RCC 7860 (cell line): ENCODE measurements at places on chromosomes 3 and 15.

DNA sequence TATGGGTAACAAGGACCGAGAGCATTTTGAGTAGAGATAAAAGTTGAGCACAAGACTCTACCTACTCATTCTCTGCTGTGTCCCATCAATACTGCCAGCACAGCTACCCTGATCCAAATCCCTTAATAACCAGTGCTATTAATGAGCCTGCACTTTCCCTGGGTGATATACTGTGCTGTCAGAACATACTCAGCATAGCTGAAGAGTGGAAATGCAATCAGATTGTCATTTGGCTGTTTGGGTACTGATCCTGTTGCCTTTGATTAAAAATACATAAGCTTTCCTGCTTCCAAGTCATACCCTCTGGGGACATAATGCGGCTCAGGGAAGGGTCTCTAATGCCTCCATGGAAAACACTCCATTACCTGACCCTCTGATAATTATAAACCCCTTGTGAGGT, 917.5 kb downstream of the SQOR start:
- DNase-seq, result no peak

- no peak for DNase-seq
These were observed 36.7 kb upstream of the VILL start for GRCh38 chr3:37953707-37954394.

DNA sequence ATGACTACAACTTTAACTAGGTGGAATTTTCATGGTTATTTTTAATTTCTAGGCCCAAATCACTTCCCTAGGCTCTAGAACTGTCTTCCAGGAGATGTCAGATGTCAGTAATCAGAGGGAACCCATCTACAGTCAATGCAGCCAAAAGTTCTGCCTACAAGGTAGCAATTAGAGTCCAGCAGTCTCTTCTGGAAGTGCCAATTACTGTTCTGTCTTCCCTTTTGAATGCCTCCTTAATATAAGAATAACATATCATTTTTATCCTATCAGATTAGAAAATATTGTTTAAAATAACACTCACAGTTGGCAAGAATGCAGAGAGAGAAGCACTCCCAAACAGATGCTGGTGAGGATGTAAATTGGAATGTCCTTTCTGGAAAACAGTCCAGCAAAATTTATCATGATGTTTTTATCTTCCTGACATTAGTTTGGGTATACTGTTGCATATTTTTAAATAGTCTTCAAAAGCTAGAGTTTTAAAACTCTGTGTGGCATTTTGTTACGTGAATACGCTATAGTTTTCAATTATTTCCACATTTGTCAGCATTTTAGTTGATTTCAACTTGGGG, 543.7 kb downstream of the FHIT start:
- no peak for DNase-seq

DNA sequence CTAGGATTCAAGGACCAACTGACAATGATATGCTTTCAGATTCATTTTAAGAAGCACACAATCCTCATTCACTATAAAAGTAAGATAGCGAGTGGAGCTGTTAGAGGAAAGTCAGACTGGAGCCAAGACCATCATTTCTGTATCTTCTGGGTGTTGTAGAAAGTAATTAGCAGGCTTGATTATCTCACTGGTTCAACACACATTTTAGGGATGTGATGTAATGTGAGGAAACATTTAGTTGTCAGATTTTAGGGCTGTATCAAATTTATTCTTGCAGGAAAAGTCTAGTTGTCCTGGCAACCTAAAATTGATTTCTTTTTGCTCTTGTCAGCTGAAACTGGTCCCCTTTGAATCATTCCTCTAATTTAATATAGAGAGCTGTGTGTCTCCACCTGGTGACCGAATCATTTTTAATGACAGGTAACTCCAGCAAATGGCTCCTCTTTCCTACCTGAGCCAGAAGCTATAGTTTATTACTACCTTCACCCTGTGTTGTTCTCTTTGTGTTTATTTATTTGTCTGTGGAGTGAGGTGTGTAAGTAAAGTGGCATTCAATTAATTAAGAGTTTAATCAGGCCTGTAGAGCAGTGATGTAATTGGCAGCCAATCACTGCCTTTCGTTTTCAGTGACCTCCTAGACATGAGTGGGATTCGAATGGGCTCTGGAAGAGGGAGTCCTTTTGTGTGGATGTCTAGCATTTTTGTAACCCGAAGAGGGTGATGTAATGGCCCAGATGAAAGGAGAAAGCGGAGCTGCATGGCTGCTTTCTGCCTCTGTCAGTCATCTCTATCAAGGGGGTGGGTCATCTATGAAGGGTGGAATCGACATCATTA, 125.8 kb downstream of the LPP start:
- DNase-seq, result no peak
